ENCODE measurements at places on chromosomes 7 and 10. TPM values are rescaled to one million over a fixed set of nuclear protein-coding genes. Genes with fewer than 3 reads are reported as not detected.

OR2A5 gene
- total RNA-seq = not detected

DOCK1 gene
- 49.7 TPM for total RNA-seq

ARHGEF35 gene
- total RNA-seq = 4.2 TPM

HECW1 gene
- total RNA-seq = 0.28 TPM

DNA sequence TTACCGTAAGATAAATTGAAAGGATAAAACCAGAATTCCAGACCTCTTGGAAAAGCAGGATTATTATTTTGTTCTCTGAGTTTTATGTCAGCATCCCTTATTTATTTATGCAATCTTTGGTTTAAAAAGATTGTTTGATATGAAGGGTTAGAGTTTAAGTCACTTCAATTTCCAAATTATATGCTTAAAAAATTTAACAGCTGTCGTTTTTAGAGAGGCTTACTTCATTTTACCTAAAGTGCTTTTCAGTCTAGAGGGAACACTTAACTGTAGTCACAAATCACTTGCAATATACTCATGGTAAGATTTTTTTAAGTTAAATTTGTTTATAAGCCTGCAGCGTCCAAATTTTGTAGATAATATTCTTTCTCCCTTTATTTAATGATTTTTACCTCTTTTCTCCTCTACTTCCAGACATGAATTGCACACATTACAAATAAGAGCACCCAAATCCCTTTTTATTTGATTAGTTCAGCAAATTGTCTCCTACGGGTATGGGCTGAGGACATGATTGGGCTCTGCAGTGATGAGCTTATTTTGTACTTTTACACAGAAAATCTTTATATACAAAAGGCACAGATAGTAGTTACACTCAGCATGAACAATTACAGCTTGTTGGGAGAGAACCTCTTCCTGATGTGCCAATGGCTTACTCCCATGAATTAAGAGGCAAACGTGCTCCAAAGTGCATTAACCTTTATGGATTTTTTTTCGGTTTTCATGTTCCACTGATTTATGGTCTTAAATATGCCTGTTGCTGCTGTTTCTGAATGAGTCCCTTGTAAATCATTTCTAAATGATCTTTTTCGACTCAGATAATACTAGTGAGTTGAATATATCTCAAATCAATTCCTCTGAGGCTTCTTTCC lies 319.3 kb upstream of the LRGUK start:
- DNase-seq = no peak

DNA sequence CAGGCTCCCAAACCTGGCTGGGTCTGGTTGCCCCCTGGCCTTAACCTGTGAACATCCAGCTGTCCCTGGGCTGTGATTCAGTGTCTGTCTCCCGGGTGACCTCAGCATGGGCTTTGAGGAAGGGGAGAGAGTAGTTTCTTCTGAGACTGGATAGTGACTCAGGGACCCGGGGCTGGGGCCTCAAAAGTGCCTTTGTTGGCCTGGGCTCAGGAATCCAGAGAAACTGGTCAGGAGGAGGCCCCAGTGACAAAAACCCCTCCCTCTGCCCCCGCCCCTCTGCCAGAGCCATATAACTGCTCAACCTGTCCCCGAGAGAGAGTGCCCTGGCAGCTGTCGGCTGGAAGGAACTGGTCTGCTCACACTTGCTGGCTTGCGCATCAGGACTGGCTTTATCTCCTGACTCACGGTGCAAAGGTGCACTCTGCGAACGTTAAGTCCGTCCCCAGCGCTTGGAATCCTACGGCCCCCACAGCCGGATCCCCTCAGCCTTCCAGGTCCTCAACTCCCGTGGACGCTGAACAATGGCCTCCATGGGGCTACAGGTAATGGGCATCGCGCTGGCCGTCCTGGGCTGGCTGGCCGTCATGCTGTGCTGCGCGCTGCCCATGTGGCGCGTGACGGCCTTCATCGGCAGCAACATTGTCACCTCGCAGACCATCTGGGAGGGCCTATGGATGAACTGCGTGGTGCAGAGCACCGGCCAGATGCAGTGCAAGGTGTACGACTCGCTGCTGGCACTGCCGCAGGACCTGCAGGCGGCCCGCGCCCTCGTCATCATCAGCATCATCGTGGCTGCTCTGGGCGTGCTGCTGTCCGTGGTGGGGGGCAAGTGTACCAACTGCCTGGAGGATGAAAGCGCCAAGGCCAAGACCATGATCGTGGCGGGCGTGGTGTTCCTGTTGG lies at the start of gene CLDN4:
CLDN4 (plus strand) TSS at position 316 of the 903 bp plus-strand sequence; CDS start at position 522, 206 bp downstream.
- DNase-seq = no peak

Data from uterus (tissue), 4 donors.